ENCODE measurements at places on chromosomes 6 and 20.

GRCh38 chr6:148136586-148136985 lies 206.1 kb upstream of the SASH1 start:
- DNase-seq: no peak

GRCh38 chr6:106972500-106972899 lies 2.0 kb downstream of the CD24 start:
- DNase-seq: no peak

DNA sequence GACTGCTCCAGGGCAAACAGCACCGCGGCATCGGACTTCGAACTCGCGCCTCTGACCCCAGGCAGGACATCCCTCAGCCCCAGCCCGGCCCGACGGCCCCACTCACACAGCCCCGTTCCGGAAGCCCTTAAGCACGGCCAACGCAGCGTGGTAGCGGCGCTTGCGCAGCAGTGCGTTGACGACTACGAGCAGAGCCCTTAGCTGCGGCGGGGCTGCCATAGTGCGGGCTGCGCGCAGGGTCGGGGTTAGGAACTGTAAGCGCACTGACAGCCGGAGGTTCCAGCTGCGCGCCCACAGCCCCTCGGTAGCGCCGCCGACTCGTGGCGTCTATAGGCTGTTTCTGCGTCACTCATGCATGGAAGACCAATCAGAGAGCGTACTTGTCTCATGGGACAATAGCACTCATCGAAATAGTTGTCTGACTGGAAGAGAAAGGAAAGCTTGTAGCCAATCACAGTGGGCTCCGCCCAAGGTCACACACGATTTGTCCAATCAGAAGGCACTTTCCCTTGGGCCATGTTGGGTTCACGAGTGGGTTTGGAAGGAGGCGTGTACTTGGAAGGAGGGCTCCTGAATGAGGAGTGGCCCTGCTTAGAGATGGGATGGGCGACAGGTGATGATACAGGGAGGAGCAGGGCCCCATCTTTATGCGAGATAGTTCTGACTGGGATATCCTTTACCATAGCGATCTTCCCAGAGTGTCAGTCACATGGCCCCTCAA lies at the start of gene PXMP4:
Gene PXMP4 (minus strand): TSS at position 322 of the 721 bp plus-strand sequence. CDS start 103 bp downstream, at position 219.
- DNase-seq: peak; percentile 95

GRCh38 chr20:24818056-24818455 lies 131.0 kb upstream of the CST7 start:
- no peak for DNase-seq

- DNase-seq: no peak
Measured at GRCh38 chr20:64032706-64033624, 3.0 kb upstream of the C20orf204 start.
